AG04450 (cell line): ENCODE measurements at places on chromosomes 7 and 10.

DNA sequence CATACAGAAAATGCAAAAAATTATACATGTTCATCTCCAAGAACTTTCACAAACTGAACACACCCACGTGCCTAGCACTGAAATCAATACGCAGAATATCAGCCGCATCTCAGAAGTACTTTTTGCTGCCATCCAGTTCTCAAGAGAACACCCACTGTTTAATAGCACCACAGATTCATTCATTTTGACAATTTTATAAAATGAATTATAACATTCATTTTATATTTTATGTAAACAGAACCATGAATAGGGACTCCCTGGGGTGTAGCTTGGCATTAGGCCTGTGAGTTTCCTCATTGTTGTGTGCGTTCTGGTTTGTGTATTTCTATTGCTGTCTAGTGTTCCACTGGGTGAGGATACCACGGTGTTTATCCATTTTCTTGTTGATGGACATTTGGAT lies 77.3 kb upstream of the PIP4K2A start:
- DNase-seq, result no peak

DNA sequence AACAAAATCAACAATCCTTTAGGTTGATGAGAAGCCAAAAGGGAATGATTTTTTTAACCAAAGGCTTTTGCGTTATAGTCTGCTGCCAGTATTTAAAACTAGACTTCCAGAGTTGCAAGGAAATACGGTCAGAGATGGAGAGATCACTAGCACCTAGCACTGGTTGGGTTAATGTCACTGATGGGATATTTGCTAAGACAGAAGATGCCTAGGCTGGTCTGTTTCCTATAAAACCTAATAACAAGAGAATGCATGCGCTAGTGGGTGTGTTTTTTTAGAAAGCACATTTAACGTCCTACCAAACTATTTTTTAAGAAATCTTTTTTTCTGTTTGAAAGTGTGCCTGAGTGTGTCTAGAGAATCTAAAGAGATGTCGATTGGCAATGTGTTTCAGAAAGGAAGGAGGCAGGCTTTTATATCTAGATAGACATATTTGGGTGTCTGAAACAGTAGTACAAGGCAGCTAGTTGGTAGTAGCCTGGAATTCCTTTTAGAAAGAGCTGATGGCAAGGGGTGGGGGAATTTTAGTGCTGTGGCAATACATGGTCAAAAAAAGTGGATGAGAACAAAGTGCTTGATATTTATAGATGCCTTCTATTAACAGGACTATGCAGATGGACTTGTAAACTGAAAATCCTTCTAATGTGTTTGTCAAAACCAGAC lies 863 bp downstream of the CALD1 start:
- DNase-seq, result no peak

GRCh38 chr7:106012184-106012583 lies 49.1 kb downstream of the CDHR3 start:
- no peak for DNase-seq

GRCh38 chr10:117544711-117545140 lies 2.2 kb downstream of the EMX2 start:
- DNase-seq, result no peak

GRCh38 chr10:47438857-47439474 lies 44.9 kb downstream of the ANXA8 start:
- peak; percentile 38 for DNase-seq

GRCh38 chr10:102656026-102656425 lies 11.7 kb downstream of the TRIM8 start:
- DNase-seq, result no peak

GRCh38 chr7:69693042-69693441 lies 94.8 kb downstream of the AUTS2 start:
- no peak for DNase-seq
